Vagina (tissue), 2 donors: ENCODE measurements at places on chromosomes 11 and 22. TPM values are rescaled to one million over a fixed set of nuclear protein-coding genes. Genes with fewer than 3 reads are reported as not detected.

GRCh38 chr11:13762718-13763117 lies 94.2 kb downstream of the FAR1 start:
- H3K36me3 ChIP-seq: no peaks in the 10 kb centered on the region
- H3K4me1 ChIP-seq: no peaks in the 10 kb centered on the region
- H3K4me3 ChIP-seq: no peak overlapping the region
- no peak for DNase-seq
- H3K27me3 ChIP-seq: no peaks in the 10 kb centered on the region

Gene ENTHD1
- not detected for total RNA-seq

DNA sequence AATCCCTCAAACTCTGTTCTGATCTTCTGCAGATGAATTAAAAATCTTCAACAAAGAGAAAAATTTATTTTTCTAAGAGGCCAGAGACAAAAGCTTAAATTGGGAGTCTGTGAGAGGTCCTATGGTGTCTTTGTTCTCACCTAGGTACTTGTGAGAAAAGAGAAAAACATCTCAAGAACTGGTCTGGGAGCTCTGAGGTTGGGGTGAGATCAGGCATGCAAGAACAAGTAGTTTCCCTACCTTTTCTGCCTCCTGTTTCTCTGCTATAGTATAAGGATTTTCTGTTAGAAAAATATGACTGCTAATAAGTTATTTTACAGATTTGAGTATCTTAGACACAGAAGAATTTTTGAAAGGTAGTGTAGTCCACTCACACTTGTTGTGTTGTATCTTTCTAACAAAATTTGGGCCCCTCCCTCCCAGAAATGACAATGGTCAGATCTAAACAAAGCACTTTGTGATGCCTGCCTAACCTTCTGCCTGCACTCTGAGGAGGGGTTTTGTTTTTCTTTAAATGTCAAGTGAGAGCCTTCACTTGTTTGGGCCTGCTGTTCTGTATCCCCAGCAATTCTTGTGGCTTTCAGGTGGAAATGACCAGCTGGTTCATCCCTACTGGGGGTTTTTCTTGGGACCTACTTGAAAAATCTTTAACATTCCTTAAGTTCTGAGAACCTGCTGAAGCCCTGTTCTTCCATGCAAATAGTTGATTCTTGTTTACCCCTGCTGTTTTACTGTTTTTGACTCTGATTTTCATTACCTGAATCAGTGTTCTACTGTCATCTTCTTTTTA lies 13.6 kb upstream of the OR51S1 start:
- no peaks in the 10 kb centered on the region for H3K36me3 ChIP-seq
- DNase-seq: no peak
- no peak overlapping the region for H3K4me3 ChIP-seq
- H3K4me1 ChIP-seq: no peaks in the 10 kb centered on the region
- no peaks in the 10 kb centered on the region for H3K27me3 ChIP-seq

Gene GUCD1
- total RNA-seq: 81.8 TPM

Gene KIRREL3
- not detected for total RNA-seq

Gene GGT5
- 61.4 TPM for total RNA-seq

DNA sequence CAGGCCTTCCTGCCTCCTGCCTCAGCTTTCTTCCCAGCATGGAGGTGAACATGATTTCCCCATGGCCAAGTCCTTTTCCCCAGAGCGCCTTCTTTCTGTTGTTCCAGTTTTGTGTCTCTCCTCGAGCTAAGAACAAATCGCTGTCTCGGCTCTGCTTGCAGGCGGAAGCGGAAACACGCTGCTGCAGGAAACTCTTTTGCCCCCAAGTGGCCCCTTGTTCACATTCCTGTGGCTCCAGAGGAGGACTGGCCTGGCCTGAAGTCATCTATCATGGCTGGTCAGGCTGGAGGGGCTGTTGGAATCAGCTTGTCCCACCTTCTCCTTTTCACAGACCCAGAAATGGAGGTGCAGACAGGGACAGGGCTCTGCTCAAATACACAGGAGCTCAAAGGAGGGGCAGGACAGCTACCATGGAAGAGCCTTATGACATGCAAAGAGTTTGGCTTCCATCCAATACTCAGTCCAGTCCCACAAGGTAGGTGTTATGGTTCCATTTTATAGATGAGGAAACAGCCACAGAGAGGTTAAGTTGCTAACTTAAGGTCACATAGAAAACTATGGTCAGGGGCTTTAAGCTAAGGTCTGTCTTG lies 182.2 kb upstream of the SYT13 start:
- H3K36me3 ChIP-seq: no peaks in the 10 kb centered on the region
- H3K27ac ChIP-seq: no peak overlapping the region
- no peak for DNase-seq
- no peaks in the 10 kb centered on the region for H3K27me3 ChIP-seq

Gene PIH1D2
- total RNA-seq: 1.5 TPM

DNA sequence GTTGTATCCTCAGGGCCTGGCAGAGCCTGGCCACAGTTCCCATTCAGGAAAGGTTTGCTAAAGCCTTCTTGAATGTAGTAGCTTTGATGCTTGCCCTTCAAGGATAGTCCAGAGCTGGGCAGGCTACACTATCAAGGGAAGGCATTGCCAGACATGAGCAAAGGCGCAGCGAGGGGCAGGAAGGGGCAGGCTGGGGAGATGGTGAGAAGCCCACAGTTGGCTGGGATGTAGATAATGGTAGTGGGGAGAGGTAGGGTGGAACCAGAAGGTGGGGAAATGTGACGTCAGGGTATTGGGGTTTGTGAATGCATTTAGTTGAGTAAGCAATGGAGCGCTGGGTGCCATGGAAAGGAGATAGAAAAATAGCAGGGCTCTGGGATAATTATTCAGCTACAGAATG lies 28.6 kb downstream of the LRRC32 start:
- no peaks in the 10 kb centered on the region for H3K4me1 ChIP-seq
- H3K27me3 ChIP-seq: no peaks in the 10 kb centered on the region
- no peaks in the 10 kb centered on the region for H3K36me3 ChIP-seq
- DNase-seq: no peak
- H3K4me3 ChIP-seq: no peak overlapping the region

DNA sequence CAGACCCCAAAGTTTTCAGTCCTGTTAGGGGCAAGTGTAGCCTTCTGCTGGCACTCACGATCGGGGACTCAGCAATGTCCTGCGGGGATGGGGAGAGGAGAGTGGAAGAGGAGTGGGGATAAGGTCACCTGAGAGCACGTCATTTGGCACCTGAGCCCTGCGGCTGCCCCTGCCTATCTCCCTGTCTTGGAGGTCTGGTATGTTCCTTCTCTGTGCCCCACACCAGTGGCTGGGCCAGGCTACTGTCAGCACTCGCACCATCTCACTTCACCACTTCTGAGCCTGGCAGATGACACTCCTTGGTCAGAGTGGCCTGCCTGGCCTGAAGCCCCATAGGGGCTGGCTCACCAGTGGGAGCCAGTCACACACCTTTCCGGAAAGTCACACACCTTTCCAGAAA lies 20.1 kb upstream of the CHADL start:
- DNase-seq: no peak
- no peak overlapping the region for H3K4me3 ChIP-seq
- no peaks in the 10 kb centered on the region for H3K27me3 ChIP-seq
- peaks cover 82% of the 10 kb centered on the region for H3K36me3 ChIP-seq
- no peak overlapping the region for H3K27ac ChIP-seq

- no peaks in the 10 kb centered on the region for H3K36me3 ChIP-seq
- no peak overlapping the region for H3K4me3 ChIP-seq
- H3K27me3 ChIP-seq: no peaks in the 10 kb centered on the region
- peaks cover 49% of the 10 kb centered on the region for H3K4me1 ChIP-seq
- DNase-seq: peak; percentile 96
- H3K27ac ChIP-seq: peak overlapping the region; percentile 82
These were observed 13.5 kb upstream of the SORL1-AS1 start for GRCh38 chr11:121466063-121466794.

GRCh38 chr11:119489087-119489486 lies 66.1 kb upstream of the THY1 start:
- H3K36me3 ChIP-seq: no peaks in the 10 kb centered on the region
- no peaks in the 10 kb centered on the region for H3K27me3 ChIP-seq
- no peak overlapping the region for H3K27ac ChIP-seq

GRCh38 chr11:34147581-34147980 lies 42.2 kb downstream of the NAT10 start:
- peaks cover 3% of the 10 kb centered on the region for H3K36me3 ChIP-seq
- no peak overlapping the region for H3K27ac ChIP-seq
- no peaks in the 10 kb centered on the region for H3K4me1 ChIP-seq
- no peak for DNase-seq
- no peak overlapping the region for H3K4me3 ChIP-seq
- H3K27me3 ChIP-seq: no peaks in the 10 kb centered on the region

DNA sequence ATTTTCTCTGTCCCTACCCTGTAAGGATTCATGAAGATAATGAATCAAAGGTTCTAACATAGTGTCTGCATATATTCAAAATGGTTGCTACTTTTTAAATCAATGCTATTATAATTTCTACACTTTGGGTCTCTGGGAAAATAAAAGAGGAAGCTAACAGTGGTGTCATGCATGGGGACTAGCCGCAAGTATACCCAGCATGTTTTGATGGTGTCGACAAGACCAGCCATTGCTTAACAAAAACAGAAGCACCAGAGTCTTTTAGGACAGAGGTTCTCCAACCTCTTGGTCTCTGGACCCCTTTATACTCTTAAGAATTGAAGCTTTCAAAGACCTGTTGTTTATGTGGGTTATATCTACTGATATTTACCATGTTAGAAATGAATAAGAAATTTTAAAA lies 37.8 kb downstream of the RNF141 start:
- no peaks in the 10 kb centered on the region for H3K36me3 ChIP-seq
- no peak overlapping the region for H3K4me3 ChIP-seq
- DNase-seq: no peak
- no peak overlapping the region for H3K27ac ChIP-seq
- H3K27me3 ChIP-seq: no peaks in the 10 kb centered on the region

Gene OR10A2
- not detected for total RNA-seq

Gene PRR33
- total RNA-seq: not detected

DNA sequence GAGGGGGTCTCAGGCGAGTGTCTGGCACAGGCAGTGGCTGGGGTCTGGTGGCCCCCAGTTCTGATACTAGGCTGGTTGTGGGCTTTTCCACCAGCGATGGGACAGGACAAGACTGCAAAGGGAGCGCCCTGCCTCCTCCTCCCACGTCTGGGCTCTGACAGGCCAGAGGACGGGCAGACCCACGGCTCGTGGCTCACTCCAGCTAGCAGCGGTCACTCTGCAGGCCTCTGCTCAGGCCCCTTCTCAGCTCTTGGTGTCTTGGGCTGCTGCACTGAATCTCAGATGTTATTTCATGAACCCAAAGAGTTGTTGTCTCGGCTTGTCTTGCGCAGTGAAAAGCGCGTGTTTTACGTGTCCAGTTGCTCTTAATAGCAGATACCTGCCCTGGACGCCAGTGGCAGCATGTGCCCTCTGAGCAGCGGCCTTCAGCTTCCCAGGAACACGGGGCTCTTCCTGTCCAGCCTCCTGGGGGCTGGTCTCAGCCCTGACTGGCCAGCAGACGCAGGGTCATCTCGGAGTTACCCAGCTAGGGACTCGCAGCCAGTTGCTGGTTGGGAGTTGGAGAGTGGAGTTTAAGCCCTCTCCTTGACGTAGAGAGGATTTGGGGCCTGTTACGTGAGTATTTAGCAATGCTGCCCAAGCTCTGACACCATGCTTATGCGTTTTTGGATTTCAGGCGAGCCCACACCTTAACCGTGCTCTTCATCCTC lies 9.6 kb downstream of the PTDSS2 start:
- H3K27me3 ChIP-seq: no peaks in the 10 kb centered on the region
- H3K36me3 ChIP-seq: peaks cover 11% of the 10 kb centered on the region
- no peak for DNase-seq
- no peak overlapping the region for H3K4me3 ChIP-seq

Gene CCDC87
- 0.74 TPM for total RNA-seq

- no peaks in the 10 kb centered on the region for H3K36me3 ChIP-seq
- peaks cover 46% of the 10 kb centered on the region for H3K4me1 ChIP-seq
- H3K27ac ChIP-seq: peak overlapping the region; percentile 60
- DNase-seq: no peak
These were observed 4.8 kb upstream of the FXYD2 start for GRCh38 chr11:117829369-117829725.

Gene CHRDL2
- total RNA-seq: 3.7 TPM

Gene UBQLNL
- 0.98 TPM for total RNA-seq

- peaks cover 28% of the 10 kb centered on the region for H3K4me1 ChIP-seq
- H3K36me3 ChIP-seq: no peaks in the 10 kb centered on the region
- DNase-seq: no peak
- no peaks in the 10 kb centered on the region for H3K27me3 ChIP-seq
- peak overlapping the region; percentile 77 for H3K27ac ChIP-seq
- no peak overlapping the region for H3K4me3 ChIP-seq
These were observed 136.2 kb downstream of the CD44 start for GRCh38 chr11:35274909-35275785.

GRCh38 chr11:22699388-22699787 lies 33.0 kb downstream of the GAS2 start:
- DNase-seq: no peak
- no peak overlapping the region for H3K4me3 ChIP-seq
- H3K4me1 ChIP-seq: no peaks in the 10 kb centered on the region
- H3K36me3 ChIP-seq: no peaks in the 10 kb centered on the region
- H3K27ac ChIP-seq: no peak overlapping the region

Gene CD3G
- total RNA-seq: 2.2 TPM

DNA sequence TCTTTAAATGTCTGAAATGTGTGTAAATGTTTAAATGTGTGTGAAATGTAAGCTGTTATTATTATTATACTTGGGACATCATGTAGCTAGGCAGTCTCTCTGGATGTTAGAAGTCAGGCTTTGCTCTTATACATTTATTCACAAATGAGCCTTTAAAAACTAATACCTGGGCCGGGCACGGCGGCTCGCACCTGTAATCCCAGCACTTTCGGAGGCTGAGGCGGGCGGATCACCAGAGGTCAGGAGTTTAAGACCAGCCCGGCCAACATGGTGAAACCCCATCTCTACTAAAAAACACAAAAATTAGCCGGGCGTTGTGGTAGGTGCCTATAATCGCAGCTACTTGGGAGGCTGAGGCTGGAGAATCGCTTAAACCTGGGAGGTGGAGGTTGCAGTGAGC lies 21.7 kb upstream of the CTTN start:
- peaks cover 8% of the 10 kb centered on the region for H3K4me1 ChIP-seq
- no peaks in the 10 kb centered on the region for H3K36me3 ChIP-seq

- no peaks in the 10 kb centered on the region for H3K36me3 ChIP-seq
- peak overlapping the region; percentile 67 for H3K27ac ChIP-seq
- DNase-seq: no peak
These were observed 87.0 kb upstream of the BLID start for GRCh38 chr11:122202951-122203456.

- no peak overlapping the region for H3K27ac ChIP-seq
- H3K4me1 ChIP-seq: peaks cover 10% of the 10 kb centered on the region
- DNase-seq: no peak
- peaks cover 5% of the 10 kb centered on the region for H3K27me3 ChIP-seq
- no peak overlapping the region for H3K4me3 ChIP-seq
These were observed 4.6 kb upstream of the IL17REL start for GRCh38 chr22:50016988-50017700.

DNA sequence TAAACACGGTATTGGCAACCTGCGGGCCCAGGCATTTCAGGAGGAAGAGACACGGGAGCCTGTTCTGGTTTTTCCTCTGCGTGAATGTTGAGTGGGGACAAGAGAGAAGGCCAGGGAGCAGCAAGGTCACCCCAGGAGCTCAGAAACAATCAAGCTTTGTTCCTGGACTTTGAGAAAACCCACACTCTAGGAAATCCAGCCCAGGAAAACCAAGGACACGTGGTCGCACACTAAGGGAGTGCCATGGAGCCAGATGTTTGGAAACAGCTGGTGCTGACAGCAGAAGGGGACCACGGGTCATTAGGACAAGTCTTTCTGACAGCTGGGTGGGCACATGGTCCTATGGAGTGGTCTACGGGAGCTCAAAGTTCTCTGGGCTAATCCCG lies 44.1 kb downstream of the MYH9 start:
- peaks cover 67% of the 10 kb centered on the region for H3K4me1 ChIP-seq

Gene IRAG1
- total RNA-seq: 18.2 TPM

Gene SYT7
- total RNA-seq: 3.4 TPM
